ENCODE measurements at places on chromosomes 12 and 14.

GRCh38 chr12:21656905-21657325 is 727 bp downstream of the LDHB start:
- no peak for DNase-seq

DNA sequence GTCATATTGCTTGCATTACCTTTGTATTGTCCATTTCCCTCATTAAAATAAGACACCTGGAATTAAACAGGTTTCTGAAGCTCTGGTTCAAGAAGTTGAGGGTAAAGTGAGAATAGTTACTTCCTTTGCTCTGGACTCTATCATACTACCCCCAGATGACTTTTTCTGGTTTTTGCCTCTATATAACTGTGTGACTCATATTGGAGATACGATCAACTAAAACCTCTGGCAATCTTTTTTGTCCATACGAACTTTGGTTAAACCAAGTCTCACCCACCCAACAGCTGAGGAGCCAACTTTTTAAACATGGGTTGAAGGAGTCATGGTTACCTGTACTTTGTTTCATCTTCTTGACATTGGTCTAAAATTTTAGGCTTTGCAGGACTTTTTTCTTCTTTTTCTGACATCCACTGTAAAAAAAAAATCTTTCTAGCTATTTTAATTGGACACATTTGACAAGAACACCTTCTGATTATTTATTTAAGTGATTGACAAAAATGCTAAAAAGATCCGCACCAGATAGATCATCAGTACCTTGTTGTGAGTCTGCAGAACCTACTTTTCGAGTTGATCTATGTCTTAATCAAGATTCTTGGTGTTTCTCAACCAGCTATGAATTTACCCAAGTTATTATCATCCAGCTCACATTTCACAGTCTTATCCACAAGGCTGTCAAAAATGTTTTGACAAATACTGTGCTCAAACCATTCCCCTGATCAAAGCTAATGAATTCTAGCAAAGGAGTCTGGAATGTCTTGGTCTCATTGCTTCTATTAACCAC is 166.0 kb downstream of the IPO8 start:
- DNase-seq, result no peak

DNA sequence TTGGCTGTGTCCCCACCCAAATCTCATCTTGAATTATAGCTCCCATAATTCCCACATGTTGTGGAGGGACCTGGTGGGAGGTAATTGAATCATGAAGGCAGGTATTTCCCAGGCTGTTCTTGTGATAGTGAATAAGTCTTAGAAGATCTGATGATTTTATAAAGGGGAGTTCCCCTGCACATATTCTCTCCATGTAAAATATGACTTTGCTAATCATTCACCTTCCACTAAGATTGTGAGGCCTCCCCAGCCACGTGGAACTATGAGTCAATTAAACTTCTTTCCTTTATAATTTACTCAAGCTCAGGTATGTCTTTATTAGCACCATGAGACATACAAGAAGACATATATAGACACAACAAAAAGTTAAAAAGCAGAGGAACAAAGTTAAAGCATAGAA is 120.0 kb downstream of the CPNE8 start:
- no peak for DNase-seq

DNA sequence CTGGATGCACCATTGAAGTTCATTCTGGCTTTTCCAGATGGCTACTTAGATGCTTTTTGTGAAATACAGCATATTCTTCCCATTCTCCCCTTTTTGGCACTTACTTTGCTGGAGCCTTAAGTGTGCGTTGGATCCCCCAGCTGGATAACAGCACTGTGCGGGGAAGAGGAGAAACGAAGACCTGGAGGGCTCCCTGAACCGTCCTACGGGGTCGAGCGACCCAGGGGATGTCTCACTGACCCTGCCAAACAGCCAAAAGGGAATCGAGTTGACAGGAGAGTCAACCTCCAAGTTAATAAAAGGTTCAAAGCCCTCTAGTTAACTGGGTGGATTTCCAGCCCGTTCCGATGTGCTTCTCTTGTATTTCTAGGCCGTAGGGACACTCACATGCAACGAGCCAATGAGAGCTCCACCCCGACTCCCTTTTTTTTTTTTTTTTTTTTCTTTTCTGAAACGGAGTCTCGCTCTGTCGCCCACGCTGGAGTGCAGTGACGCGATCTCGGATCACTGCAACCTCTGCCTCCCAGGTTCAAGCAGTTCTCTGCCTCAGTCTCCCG is 1.0 kb upstream of the CAMKK2 start:
- DNase-seq, result no peak

DNA sequence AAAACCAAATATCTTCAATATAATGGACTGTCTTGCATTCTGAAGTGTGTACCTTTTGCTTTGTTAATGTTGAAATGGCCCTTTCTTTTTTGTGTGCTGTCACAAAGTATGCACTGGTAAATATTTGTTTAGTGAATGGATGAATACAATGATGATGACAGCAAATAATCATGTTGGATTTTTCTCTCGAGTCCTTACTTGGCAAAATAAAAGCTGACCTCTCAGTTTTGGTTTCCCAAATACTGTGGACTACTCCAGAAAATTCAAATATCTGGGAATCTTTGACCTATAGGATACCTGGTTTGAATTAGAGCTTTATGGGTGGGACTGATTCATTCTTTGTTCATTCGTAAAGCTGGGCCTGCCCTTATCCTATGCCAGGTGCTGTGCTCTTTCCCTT is 5.5 kb downstream of the UBE3B start:
- no peak for DNase-seq

DNA sequence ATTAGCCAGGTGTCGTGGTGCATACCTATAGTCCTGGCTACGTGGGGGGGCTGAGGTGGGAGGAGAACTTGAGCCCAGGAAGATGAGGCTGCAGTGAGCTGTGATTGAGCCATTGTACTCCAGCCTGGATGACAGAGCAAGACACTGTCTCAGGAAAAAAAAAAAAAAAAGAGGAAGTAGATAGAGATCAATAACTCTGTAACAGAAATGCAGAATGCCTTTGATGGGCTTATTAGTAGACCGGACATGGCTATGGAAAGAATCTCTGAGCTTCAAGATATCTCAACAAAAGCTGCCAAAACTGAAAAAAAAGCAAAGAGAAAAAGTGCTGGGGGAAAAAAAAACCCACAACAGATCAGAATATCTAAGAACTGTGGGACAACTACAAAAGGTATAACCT is 37.5 kb downstream of the GPR68 start:
- DNase-seq, result no peak

DNA sequence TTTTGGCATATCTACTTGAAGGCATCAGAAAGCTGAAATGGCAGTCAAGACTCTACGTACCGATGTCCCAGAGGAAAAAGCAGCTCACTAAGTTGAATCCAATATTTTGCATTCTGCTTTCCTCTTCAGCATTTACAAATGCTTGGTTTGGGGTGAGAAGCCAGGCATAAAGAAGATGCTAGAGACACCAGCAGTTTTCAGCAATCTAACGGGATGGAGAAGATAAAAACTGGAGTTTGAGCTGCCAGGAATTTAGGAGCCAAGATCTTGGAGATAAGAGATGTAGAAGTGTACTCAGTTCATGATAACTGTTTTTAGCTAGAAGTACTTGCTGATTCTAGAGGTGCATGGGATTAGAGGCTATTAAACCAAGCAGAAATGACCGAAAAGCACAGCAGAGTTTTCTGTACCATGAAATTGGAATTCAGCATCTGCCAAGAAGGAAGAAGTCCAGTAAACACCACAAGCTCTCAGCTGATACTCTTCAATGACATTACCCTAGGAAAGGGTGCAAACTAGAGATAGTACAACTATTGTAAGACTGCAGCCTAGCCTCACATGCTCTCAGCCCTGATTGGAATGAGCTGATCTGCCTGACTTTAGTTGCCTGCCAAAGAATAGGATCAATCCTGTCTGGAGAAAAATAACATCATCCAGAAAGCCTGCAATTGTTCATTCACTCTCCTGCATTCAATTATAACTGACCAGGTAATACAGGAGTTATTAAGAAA is 7.4 kb upstream of the ALDH1L2 start:
- DNase-seq, result no peak

- DNase-seq, result no peak
Measured at GRCh38 chr14:46793144-46793543, 141.6 kb upstream of the RPL10L start.

All from psoas muscle (tissue), 8 donors.